ENCODE measurements at places on chromosomes 4 and X. TPM values are rescaled to one million over a fixed set of nuclear protein-coding genes. Genes with fewer than 3 reads are reported as not detected.
A peak's percentile ranks its signal among the peaks of the same experiment; 100 is the strongest.

MAGEA10 gene
- total RNA-seq = not detected

SHROOM3 gene
- 107 TPM for total RNA-seq

EGFL6 gene
- total RNA-seq = not detected

P2RY10 gene
- total RNA-seq = 0.96 TPM

CACNA1F gene
- 0.17 TPM for total RNA-seq

ALPK1 gene
- total RNA-seq = 13.7 TPM

CYSLTR1 gene
- 1.5 TPM for total RNA-seq

PPP1R2C gene
- not detected for total RNA-seq

PYURF gene
- 84.5 TPM for total RNA-seq

DNA sequence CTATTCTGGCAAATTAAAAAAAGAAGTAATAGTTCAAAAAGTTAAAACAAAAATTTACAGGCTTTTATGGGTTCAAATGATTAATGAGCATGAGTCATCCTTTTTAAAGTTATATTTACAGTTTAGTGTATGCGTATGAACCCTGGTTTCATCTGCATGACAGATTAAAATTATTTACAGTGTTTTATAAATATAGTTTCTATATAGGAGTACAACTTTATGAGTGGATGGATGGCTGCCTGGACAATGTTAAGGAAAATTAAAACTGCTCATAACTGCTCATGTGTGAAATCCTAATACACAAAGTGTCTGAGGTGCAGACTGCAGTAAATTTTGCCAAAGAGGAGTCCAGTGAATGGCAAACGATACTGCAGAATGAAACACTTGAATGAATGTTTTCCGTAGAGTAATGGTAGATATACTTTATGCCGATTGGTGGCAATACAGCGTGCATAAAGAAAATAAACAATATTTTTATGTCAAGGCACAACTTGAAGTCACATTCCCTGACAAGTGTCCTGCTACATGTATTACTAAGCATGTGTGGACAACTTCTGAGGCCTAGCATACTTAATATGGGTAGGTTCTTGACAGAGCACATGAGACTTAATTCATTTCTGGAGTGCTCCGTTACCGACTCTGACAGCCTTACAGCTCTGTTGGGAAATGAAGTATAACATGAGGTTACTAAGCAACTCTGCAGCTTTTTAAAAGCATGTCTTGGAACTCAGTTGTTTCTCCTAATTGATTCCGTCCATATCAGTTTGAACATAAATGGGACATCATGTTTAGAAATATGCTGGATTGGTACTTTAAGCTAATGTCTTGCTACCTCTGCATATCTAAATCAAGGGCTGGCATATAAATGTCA lies 985.6 kb upstream of the PCDH7 start:
- no peak overlapping the region for H3K4me3 ChIP-seq
- H3K4me1 ChIP-seq = no peaks in the 10 kb centered on the region
- no peak for DNase-seq
- no peaks in the 10 kb centered on the region for H3K27me3 ChIP-seq
- H3K27ac ChIP-seq = no peak overlapping the region
- H3K36me3 ChIP-seq = no peaks in the 10 kb centered on the region

DNA sequence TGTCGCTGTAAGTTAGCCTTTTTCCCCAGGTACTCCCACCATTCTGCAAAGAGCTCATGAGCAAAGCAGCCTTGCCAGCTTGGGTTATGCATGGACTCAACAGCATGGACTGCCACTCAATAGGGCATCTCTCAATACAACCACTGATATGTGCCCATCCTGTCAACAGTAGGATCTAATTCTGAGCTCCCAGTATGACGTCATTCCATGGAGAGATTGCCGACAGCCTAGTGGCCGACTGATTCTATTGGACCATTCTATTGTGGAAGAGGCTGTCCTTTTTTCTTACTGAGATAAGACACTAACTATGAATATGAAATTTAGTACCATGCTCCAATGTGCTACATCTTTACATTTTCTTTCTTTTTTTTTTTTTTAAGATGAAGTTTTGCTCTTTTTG lies 2389.0 kb upstream of the AGA start:
- DNase-seq = no peak
- no peaks in the 10 kb centered on the region for H3K4me1 ChIP-seq
- H3K27ac ChIP-seq = no peak overlapping the region
- no peaks in the 10 kb centered on the region for H3K36me3 ChIP-seq

DNA sequence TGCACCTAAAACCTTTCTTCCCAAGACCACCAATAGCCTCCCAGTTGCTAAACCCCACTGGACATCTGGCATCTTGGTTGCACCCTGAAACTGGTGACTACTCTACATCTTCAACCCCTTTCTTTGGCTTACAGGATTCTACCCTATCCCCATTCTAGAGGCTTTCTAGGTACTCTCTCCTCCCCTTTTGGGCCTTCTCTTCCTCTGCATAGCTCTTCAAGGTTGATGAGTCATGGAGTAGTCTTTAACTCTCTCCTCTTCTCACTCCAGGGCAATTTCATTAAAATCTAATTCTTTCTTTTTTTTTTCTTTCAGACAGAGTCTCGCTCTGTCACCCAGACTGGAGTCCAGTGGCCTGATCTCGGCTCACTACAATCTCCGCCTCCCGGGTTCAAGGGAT lies 16.8 kb downstream of the APOO start:
- H3K4me1 ChIP-seq = no peaks in the 10 kb centered on the region
- H3K36me3 ChIP-seq = no peaks in the 10 kb centered on the region
- no peaks in the 10 kb centered on the region for H3K27me3 ChIP-seq
- peak overlapping the region; percentile 75 for H3K27ac ChIP-seq

GRCh38 chr4:156725257-156725656 lies 246.3 kb downstream of the PDGFC start:
- H3K36me3 ChIP-seq = no peaks in the 10 kb centered on the region
- H3K4me3 ChIP-seq = no peak overlapping the region
- no peak overlapping the region for H3K27ac ChIP-seq
- no peaks in the 10 kb centered on the region for H3K27me3 ChIP-seq
- no peak for DNase-seq

DNA sequence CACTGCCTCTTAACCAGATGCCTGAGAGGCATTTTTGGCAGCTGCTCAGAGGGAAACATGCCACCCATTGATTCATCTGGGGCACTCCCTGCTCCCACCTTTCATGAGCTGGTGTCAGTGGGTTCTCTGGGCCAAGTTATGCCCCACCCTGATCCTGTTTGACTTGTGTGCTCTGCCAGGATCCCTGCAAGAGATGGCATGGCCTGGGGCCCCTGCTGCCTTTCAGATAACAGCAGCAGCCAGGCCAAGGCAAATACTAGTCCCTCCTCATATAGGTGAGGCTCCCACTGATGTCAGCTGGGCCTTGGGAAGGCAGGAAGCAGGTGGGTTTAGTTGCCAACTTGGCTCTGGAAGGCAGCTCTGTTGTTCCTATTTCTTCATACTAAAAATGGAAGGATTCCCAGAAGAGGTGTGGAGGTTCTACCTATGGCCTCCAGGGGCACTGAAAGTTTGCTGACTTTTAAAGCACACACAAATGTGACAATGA lies 192.9 kb upstream of the RBPJ start:
- no peaks in the 10 kb centered on the region for H3K27me3 ChIP-seq
- H3K4me3 ChIP-seq = no peak overlapping the region

DNA sequence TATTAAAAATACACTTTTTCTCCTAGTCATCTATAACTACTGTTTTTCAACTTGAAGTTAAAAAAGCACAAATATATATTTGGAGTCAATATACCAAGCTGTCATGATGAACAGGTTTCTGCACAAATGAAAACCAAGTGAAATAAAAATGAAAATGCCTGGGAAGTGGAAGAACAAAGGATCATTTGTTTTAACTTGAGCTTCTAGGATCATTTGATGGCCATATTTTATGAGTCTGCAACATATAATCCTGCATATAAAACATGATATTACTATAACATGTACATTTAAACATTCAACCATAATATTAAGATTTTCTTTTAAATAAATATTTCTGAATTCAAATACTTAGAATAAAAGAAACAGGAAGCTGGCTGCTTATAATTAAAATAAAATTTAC lies 8.5 kb upstream of the ARHGEF38 start:
- no peak overlapping the region for H3K4me3 ChIP-seq
- H3K4me1 ChIP-seq = no peaks in the 10 kb centered on the region
- DNase-seq = no peak
- no peaks in the 10 kb centered on the region for H3K36me3 ChIP-seq
- no peaks in the 10 kb centered on the region for H3K27me3 ChIP-seq

- peak; percentile 89 for DNase-seq
- no peaks in the 10 kb centered on the region for H3K4me1 ChIP-seq
- H3K27ac ChIP-seq = peak overlapping the region; percentile 60
- no peaks in the 10 kb centered on the region for H3K27me3 ChIP-seq
- no peak overlapping the region for H3K4me3 ChIP-seq
- no peaks in the 10 kb centered on the region for H3K36me3 ChIP-seq
These were observed 191.4 kb downstream of the SPRY1 start for GRCh38 chr4:123587983-123588494.

DNA sequence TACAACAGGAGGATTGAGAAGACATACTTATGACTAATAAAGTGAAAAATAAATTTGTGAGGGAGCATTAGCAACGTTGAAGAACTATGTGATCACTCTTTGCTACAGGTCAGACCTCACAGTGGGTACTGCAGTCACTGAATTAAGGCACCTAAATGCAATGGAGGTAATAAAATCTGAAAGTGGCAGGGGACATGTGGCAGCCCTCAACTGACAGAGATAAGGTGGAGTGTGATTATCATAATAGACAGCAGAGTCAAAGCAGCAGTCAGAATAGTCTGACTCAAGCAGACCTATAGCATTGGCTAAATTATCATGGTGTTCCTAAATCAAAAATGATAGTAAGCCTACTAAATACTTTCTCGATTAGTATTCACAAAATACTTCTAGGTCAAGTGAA lies 1220.5 kb downstream of the PCDH18 start:
- no peak for DNase-seq
- no peaks in the 10 kb centered on the region for H3K36me3 ChIP-seq
- no peak overlapping the region for H3K27ac ChIP-seq
- no peaks in the 10 kb centered on the region for H3K4me1 ChIP-seq
- no peak overlapping the region for H3K4me3 ChIP-seq

DNA sequence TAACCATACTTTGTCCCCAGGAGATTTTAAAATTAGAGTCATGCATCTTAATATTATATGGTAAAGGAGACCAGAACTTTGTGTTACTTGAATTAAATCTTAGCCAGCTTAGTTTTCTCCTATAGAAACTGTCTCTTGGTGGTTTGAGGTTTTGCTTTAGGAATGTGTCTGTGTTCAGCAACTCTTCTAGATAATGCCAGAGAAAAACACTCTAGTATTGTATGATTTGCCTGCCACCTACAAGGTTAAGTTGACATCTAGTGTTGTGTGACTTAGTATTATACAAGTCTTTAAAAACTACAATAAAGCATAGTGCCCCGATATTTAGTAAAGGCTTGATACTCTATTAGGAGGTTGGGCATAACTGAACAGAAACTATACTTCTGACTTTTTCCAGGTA lies 2.1 kb downstream of the UGT8 start:
- no peak overlapping the region for H3K27ac ChIP-seq
- no peaks in the 10 kb centered on the region for H3K4me1 ChIP-seq
- no peaks in the 10 kb centered on the region for H3K36me3 ChIP-seq
- H3K4me3 ChIP-seq = no peak overlapping the region
- peaks cover 6% of the 10 kb centered on the region for H3K27me3 ChIP-seq

DNA sequence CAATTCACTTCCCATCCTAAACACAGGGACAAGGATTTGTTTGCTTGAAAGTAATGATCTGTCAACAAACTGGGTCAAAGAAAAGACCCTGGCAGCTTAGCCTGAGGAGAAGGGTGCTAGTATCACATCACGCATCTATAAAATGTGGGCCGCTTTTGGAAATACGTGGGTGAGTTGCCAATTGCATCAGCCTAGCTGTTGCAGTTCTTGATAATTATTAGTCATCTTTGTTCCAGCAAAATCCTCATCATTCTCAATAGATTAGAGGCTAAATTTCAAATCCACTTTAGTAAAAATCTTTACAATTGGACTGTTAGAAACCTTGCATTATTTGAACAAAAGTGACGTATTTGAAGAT lies 33.6 kb upstream of the TAPT1 start:
- no peak overlapping the region for H3K4me3 ChIP-seq
- no peaks in the 10 kb centered on the region for H3K4me1 ChIP-seq
- DNase-seq = no peak
- no peak overlapping the region for H3K27ac ChIP-seq

Measured in prostate gland (tissue), 2 donors.